ENCODE measurements at places on chromosomes 6 and 20.

GRCh38 chr20:19473922-19474286, 261.5 kb downstream of the SLC24A3 start:
- DNase-seq = no peak

DNA sequence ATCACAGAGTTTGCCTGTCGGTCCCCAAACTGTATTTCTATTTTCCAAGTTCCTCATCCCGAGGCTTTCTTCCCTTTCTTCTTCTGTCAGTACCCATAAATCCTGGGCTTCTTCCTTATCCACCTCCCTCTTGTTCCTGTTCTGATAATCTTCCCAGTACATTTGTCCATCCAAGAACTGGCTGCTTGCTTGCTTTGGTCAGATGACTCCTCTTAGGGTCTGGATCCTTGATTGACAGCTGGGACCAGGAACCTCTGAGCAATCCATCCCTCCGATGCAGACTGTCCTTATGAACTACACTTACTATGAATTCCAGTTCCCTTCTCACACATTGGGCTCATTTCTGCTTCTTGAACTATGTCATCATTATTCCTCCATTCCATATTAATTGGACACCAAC, 275.3 kb upstream of the CITED2 start:
- DNase-seq = no peak

DNA sequence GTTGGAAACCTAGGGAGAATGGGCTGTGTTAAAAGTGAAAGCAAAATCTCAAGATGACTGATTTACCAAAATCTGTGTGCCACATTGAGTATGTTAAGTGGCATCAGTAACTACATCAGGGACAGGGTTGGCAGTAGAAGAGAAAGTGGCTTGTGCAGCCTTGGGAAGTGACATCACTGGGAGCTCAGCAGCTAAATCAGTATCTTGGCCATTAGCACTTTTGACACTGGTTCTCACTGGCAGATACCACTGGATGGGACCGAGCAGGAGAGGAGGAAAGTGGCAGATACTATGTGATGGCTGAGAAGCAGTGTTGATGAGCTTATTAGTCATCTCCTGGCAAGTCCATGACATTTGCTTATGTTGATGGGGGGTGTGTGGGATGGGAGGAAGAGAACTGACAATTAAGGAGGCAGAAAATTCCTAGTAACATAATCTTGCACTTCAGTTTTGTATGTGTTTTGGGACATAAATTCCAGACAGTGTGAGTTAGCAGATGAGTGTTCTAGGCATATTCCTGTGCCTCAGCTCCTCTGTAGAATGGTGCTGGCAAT, 322.2 kb downstream of the SOX4 start:
- no peak for DNase-seq

GRCh38 chr6:36853325-36853724, 14.1 kb upstream of the CPNE5 start:
- DNase-seq = no peak

DNA sequence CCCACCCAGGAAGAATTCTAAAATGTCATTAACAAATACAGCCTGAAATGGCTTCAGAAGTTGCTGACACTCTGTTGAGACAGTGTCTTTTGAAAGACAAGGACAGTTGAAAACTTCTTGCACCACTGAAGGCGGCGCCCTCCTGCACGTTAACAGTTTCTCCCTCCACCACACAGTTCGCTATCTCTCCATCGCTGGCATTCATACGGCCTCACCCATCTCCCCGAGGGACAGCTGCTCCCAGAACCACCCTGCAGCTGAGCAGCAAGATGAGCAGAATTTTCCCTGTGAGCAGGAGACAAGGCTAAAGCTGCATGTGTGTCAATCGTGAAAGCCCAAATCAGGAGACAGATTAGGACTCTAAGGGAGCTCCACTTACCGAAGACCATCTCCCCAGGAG, 113.3 kb downstream of the LY86 start:
- DNase-seq = no peak

DNA sequence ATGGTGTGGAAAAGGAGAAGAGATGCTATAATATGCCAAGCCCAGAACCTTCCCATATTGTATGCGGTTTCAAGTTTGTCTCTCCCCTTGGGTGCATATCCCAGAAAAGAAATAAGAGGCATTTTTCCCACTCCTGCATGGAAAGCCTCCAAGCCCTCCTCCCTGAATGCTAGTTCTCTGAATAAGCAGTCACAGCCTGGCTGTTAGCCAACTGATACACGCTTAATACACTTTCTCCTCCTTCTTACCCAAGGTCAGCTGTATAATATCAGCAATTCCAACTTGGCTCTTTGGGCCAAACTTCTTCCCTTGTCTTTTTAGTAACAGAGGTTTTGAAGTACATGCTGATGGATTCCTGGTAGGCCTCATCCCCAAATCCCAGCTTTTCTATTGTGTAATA, 440.1 kb downstream of the EPHA7 start:
- no peak for DNase-seq

- DNase-seq = no peak
Measured at GRCh38 chr20:1621316-1621715, 1.5 kb upstream of the SIRPB1 start.

- no peak for DNase-seq
Measured at GRCh38 chr6:17038316-17038715, 63.5 kb upstream of the STMND1 start.

DNA sequence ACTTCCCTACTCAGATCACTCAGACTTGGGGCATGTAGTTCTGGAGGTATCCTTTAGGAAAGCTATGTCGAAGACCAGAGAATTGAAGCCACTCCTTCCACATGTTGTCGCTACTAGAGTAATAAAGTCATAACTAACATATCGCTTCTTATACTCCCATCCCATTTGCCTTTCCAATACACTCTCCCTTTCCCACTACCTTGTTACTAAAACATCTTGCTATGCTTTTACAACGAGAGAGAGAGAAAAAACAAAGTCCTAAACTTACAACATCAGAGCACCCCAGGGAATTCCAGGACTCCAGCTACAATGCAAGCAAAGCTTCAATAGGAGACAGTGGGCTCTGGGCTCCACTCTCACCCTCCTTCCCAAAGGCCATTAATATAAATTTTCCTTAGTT, 5.1 kb upstream of the LAMP5 start:
- DNase-seq = no peak

DNA sequence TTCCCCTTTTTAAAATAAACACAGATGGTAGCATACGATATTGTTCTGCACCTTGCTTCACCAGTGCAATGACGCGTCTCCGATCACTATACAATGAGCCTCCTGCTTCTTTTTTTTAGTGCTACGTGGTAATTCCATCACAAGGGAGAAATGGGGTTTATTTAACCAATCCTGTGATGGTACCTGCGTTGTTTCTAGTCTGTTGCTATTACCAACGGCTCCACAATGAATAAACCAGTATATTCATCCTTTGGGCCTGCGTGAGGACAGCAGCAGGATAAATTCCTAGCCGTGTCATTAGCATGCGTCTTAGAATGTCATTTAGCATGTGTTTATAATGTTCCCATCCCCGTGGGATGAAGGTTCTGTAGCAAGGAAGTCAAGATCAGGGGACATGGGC, 42.9 kb downstream of the GNAS-AS1 start:
- DNase-seq = no peak

DNA sequence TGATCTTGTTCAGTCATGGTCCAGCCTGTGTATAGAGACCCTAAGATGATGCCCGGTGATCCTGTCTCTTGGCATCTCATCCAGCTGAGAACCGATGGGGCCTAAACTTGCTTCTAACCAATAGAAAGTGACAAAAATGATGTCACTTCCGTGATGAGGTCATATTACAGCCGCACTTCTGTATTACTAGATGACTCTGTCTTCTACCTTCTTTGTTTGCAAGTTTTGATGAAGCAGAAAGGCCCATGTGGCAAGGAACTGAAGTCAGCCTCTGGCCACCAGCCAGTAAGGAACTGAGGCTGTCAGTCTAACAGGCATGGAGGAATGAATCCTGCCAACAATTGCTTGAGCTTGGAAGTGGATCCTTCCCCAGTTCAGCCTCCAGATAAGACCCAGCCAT, 32.8 kb upstream of the HLA-C start:
- no peak for DNase-seq

DNA sequence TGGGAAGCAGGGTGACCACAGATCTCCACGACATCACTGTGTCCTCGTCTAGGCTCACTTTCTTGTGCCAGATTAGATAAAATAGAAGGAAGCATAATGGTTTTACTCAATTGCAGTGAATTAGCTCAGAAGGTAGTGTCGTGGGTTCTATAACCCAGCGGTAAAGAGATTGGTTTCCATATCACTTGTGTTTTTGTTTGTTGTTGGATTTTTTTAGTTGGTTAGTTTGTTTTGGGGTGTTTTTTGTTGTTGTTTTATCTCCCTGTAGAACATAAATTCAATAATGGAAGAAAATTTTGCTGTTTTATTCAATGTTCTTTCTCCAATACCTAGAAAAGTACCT, 85.9 kb upstream of the PRSS16 start:
- DNase-seq = no peak

DNA sequence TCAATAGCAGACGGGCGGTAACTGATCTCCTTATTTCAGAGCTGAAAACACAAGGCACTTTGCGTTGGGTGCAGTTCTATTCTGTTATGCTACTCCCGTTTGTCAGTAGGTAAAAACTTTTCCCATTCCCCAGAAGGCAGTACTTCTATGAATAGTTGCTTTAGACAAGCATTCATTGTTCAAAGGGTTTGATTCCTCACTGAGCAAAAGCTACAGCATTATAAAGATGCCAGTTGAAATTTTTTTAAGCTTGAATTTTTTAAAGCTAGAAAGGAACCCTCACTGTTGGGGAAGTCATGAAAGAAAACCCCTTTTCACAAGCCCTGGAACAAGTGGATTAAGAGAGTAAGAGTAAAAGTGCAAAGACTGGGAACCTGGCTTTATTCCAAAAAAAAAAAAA, 42.3 kb downstream of the FUT9 start:
- no peak for DNase-seq

- no peak for DNase-seq
Measured at GRCh38 chr20:39394461-39394860, 432.3 kb downstream of the DHX35 start.

DNA sequence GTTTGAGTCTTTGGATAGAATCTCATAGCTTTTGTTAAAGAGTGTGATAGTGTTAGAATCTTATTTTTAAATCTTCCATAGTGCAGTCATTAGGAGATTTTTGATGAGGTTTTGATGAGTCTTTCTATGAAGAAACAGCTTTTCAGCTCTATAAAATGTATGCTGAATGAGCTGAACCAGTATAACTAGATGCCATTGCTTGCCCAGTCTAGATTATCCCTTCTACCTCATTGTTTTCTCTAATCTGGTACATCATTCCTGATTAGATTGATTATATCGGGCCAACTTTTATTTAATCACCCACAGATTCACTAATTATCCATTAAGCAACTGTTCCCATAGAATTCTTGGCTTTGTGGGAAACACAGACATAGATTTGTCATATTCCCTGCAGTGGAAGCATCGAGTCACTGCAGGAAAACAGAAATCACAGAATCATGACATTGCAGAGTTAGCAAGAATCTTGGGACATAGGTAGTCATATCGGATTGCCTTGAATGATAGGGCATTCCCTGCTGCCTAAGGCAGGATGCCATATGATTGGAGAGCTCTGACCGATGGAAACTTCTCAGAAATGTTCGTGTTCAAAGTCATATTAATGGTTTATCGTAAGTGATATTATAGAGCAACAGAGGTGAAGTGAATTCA, 882.7 kb upstream of the FLRT3 start:
- no peak for DNase-seq
